ENCODE measurements at places on chromosomes 7 and 10.

GRCh38 chr10:112759496-112759895 lies 190.6 kb upstream of the TCF7L2 start:
- DNase-seq = no peak

GRCh38 chr7:127322832-127323493 lies 69.5 kb downstream of the ZNF800 start:
- no peak for DNase-seq

DNA sequence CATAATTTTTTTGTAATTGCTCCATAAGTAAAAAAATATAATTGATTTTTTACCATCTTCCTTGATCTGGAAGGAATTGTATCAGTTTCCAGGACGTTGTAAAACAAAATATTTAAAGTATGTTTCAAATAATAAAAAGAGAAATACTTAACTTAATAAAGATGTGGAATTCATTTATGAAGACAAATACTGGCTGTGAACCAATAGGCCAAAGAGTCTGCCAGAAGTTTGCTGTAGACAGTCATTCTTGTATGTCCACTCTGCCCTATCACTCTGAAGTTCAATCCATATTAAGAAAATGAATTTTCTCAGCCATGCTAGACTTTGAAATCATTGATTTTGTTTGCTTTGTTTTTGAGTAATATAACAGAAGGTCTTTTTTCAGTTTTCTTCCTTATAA lies 256.4 kb downstream of the TRIL start:
- no peak for DNase-seq

DNA sequence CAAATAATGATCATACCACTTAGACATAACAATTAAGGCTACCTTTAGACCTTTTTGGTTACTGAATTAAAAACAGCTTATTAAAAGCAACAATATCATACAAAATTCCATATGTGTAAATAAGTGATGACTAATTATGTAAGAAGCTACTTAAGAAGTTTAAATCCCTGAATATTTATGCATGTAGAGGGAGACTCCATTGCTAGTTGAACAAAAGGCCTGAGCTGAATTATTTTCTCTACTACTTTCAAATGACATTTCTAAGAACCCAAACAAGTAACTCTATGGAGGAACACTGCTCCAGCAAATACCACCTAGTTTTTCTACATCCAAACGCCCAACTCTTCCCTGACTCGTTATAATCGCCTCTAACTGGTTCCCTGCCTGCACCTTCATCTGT lies 31.5 kb downstream of the EPC1 start:
- DNase-seq = no peak

DNA sequence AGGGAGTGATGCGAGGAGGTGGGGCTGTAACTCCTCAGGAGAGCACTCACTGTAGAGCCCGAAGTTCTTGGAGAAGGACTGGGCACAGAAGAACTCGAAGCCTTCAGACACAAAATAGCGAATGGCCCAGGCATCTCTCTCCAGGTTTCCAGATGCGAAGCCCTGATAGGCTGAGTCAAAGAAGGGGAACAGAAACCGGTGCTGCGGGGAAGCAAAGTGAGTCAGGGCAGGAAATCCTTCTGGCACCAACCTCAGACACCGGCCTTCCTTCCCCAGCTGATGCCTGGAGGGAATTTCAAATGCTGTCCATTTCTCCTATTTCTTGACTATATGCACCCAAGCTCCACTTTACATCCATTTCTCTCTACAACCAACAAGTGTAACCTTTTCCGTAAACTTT lies 26.8 kb downstream of the GOT1 start:
- peak; percentile 53 for DNase-seq

- DNase-seq = no peak
These were observed 48.2 kb upstream of the CREB5 start for GRCh38 chr7:28364082-28364481.

DNA sequence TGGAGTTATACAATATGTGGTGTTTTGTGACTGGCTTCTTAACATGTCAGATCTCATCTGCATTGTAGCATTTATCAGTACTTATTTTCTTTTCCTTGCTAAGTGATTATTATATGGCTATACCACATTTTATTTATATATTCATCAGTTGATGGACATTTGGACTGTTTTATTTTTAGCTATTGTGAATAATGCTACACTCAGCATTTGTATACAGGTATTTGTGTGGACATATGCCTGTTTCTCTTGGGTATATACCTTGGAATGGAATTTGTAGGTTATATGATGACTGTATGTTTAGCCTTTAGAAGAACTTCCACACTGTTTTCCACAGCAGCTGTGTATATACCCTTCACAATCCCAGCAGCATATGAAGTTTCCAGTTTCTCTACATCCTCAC lies 86.5 kb downstream of the GSDME start:
- DNase-seq = no peak

GRCh38 chr7:112296432-112296831 lies 89.9 kb downstream of the ZNF277 start:
- peak; percentile 31 for DNase-seq

GRCh38 chr10:95260397-95260881 lies 30.4 kb downstream of the PDLIM1 start:
- peak; percentile 98 for DNase-seq

GRCh38 chr7:130275826-130276297 lies 9.2 kb downstream of the CPA2 start:
- peak; percentile 82 for DNase-seq

- no peak for DNase-seq
These were observed 601.3 kb upstream of the GHITM start for GRCh38 chr10:83538047-83538446.

DNA sequence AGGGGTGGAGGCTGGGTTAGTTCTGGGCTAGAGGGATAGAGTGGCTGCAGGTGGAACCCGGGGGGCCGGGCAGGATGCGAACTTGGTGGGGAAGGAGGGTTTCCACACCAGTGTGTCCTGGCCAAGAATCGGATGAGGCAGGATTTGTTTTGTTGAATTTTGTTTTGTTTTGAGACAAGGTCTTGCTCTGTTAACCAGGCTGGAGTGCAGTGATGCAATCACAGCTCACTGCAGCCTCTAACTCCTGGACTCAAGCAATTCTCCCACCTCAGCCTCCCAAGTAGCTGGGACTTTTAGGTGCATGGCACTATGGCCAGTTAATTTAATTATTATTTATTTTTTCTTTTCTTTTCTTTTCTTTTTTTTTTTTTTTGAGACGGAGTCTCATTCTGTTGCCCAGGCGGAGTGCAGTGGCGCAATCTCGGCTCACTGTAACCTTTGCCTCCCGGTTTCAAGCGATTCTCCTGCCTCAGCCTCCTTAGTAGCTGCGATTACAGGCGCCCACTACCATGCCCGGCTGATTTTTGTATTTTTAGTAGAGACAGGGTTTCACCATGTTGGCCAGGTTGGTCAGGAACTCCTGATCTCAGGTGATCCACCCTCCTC lies 13.0 kb upstream of the PPP1R35 start:
- DNase-seq = peak; percentile 19

DNA sequence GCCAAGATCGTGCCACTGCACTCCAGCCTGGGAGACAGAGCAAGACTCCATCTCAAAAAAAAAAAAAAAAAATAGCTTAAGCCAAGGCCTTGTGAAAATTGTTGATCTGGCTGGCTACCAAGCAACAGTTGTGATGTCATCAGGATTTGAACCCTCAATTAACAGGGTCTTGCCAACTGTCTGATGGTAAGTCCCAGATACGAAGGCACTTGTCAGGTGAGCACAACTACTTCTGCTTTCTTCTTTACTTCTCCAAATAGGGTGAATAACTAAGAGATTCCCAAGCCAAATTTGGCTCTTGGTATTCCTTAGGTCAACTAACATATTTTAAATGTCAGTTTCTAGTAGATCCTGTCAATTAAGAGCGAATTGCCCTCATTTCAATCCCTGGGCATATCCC lies 47.4 kb downstream of the ANKRD61 start:
- no peak for DNase-seq

GRCh38 chr7:63043657-63044543 lies 954.7 kb upstream of the ZNF722 start:
- DNase-seq = no peak

GRCh38 chr7:29140873-29141468 lies 5.4 kb downstream of the CPVL start:
- no peak for DNase-seq

GRCh38 chr10:73590881-73591799 lies at the start of gene USP54:
USP54 (minus strand) TSS chr10:73591342; CDS start chr10:73575658, 15,684 bp downstream.
- peak; percentile 87 for DNase-seq

DNA sequence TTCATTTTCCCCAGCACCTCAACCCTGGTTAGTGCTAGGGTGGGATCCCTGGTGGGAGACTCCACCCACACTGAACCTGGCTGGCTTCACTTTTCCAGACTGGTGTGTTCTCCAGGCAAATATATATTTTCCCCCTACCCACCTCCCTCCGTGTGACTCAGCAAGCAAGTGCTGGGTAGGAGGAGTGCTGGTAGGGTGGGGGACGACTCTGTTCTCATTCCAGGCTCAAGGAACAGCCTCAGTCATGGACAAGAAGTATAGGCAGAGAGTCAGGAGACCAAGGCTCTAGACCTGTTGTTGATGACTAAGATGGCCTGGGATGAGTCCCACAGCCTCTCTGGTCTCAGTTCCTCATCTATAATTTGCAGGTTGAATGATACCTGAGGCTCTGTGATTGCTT lies 328.1 kb downstream of the KCNMA1 start:
- DNase-seq = no peak

DNA sequence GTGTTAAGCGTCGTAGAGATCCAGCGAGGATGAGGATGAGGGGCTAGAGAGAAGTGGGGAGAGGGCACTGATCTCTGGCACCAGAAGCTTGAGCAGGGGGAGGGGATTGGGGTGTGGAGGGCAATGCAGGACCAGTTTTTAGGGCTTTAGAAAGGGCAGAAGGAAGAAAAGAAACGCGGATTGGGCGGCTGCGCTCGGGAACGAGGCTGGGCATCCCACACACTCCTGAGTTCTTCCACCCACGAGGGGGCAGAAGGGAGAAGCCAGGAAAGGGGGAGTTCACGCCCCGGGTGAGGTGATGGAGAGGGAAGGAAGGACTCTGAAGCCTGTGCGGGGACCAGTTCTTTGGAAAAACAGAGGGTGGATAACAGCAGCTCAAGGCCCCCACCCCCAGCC lies 6.1 kb upstream of the VGF start:
- no peak for DNase-seq

- peak; percentile 94 for DNase-seq
These were observed at the start of gene ANKRD1 for GRCh38 chr10:90920986-90921666. ANKRD1 (minus strand) TSS chr10:90921087; CDS start chr10:90921027, 60 bp downstream.

GRCh38 chr7:92569137-92569536 lies 21.1 kb downstream of the FAM133B start:
- DNase-seq = peak; percentile 45

DNA sequence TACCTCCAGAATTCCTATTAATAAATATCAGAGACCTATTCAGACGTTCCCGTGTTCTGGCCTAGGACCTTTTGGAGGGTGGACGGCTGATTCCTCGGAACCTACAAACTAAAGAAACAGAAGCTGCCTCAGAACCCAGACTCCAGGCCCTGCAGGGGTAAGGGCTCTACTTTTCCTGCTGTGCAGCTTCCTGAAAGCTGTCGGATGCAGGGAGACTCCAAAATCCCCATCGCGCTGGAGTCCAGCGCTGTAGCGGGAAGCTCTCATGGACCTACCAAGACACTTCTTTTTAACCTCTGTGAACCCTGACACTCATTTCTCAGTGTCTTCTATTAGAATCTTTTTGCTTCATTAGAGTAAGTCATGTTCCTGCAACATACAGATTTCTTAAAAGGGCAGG lies 244.5 kb upstream of the PITRM1 start:
- no peak for DNase-seq

- DNase-seq = no peak
These were observed 177.7 kb downstream of the PRKCQ start for GRCh38 chr10:6402349-6402709.

DNA sequence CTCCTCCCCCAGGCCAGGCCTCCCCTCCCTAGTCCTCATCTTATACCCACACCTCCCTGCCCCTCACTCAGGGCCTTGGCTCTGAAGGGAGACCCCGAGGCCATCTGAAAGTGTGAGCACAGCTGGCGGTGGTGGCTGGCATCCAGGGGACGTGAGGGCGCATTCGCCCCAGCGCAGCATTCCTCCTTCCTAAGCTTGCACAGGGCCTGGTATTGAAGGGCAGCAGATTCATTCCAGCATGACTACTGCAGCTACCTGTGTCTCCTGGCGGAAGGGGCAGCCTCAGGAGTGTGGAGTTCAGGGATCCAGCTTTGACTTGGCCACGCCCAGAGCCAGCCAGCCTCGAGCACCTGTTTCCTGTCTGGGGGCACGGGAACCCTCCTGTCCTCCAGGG lies 72.6 kb downstream of the PARP12 start:
- no peak for DNase-seq

GRCh38 chr10:52502237-52502636 lies 188.2 kb downstream of the DKK1 start:
- no peak for DNase-seq

- DNase-seq = no peak
These were observed 12.3 kb upstream of the OPN4 start for GRCh38 chr10:86642021-86642420.

DNA sequence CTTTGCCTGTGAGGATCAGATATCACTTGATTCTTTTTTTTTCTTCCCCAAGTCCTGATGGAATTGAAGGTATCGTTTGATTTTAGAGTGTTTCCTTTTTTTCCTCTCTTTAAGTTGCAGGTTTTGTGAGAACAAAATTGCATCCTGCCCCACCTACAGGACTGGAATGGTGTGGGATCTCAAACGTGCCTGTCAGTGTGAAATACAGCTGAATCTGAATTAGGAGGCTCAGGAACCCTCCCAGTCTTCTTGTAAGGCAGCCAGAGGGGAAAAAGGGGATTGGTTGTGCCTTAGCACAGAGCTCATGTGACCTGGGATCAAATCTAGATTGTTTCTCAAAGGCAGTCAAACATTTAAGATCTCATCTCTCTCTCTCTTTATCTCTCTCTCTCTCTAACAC lies 32.7 kb upstream of the KLHL7 start:
- no peak for DNase-seq

DNA sequence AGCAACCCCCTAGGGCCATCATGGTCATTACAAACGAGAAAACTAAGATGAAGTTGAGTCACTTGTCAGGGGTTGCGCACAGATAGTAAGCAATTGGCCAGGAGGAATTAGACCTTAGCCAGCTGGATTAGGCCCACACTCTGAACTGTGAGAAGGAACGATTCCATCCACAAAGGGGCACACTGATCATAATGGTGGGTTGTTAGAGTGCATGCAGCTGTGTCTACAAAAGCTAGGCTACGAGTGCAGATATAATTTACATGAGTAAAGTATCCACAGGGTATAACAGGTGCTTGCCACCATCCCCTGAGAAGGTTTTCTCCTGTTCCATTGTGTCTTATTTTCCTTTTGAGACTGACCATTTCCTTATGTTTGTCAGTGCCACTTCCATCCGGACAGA lies 16.6 kb upstream of the FAM170B start:
- no peak for DNase-seq

DNA sequence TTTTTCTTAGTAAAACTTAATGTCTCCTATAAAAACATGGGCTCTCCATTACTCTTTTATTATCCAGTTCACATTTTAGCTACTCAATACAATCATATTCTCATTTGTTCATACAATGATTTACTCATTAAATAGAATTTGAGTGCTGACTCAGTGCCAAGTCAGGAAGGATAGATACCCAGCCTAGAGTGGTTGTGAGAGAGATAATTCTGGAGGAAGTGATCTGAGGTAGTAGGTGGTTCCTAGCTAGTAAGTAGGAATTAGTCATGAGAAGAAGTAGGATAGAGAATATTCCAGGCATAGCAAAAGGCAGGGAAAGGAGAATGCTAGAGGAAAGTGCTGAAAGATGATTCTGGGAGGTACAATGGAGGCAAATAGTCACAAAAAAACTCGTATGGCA lies 133.5 kb upstream of the MBL2 start:
- DNase-seq = no peak

- DNase-seq = no peak
These were observed 25.6 kb downstream of the MDH2 start for GRCh38 chr7:76073335-76073990.
